HFFc6 (cell line): ENCODE measurements at places on chromosomes 1 and 21.
A peak's percentile ranks its signal among the peaks of the same experiment; 100 is the strongest.

DNA sequence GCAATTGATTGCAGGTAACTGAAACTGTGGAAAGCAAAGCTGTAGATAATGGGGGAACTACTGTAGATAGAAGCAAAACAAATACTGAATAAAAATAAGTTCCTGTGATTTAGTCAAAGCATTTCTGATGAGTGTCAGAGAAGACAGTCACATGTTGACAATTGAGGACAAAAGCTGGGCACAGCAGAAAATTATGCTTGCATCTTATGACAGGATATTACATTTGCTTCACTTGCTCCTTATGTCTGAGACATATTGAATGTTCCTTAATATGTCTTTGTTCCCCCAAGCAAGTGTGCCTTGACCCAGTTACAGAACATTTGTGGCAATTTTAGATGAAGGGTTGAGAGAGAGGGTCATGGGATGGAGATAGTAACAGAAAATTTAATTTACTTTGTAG, 526.0 kb upstream of the B3GALT2 start:
- DNase-seq: no peak

GRCh38 chr1:36675931-36676562, 193.3 kb upstream of the CSF3R start:
- no peak for DNase-seq

- no peak for DNase-seq
Measured at GRCh38 chr1:36885540-36886357, 148.6 kb downstream of the GRIK3 start.

- DNase-seq: no peak
Measured at GRCh38 chr1:32891241-32891570, 4.9 kb downstream of the HPCA start.

GRCh38 chr1:50968821-50969610, 1.0 kb upstream of the CDKN2C start:
- no peak for DNase-seq

GRCh38 chr21:25983745-25984144, 186.8 kb downstream of the APP start:
- no peak for DNase-seq

DNA sequence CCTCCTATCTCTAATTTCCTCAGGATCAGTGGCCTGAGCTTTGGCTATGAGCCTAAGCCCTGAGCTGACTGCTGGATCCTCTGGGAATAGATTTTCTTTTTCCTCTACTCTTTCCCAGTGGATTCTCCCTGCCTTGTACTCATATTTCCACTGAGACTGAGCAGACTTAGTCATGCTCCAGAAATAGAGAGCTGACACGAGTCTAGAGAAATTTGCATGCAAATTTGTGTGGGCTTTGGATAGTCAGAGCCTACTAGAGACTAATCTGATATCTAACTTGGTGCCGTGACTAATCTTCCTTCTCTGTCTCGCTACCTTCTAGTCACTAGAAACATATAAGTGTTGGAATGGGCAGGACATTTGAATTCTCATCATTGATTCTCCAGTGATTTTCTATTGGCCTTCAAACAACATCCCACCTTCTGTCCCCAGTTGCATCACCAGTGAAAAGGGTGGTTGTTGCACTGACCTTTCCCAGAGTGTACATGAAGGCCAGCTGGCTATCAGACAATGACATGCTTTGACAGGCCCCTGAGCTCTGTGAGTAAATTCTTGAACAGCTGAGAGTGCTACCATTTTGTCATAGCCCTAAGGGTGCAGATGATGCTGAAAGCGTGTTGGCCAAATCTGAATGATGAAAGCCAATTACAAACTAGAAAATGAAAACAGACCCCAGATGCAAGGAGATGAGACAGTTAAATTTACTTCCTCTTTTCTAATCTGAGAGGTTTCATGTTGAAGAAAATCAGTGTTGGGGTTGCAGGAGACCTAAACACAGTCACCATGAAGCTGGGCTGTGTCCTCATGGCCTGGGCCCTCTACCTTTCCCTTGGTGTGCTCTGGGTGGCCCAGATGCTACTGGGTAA, at the start of gene FCRLA:
FCRLA (plus strand) TSS at position 748 of the 866 bp plus-strand sequence; CDS start at position 784, 36 bp downstream.
- DNase-seq: peak; percentile 98

- DNase-seq: peak; percentile 69
Measured at GRCh38 chr1:93905734-93906133, 3.5 kb downstream of the GCLM start.

DNA sequence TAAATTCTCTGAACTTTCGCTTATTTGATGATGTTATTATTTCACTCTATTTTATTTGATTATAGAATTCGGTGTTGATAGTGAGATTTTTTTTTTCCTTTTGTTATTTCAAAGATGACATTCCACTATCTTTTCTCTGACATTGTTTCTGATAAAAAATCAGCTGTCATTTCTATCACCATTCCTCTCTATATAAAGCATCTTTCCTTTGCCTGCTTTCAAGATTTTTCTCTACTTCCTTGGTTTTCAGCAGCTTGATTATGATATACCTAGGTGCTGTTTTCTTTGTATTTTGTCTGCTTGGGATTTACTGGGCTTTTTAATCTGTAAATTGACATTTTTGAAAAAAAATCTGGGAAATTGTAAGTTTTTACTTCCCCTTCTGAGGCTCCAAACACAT, 344.0 kb downstream of the HLX start:
- DNase-seq: no peak

GRCh38 chr1:211643324-211644212, 31.9 kb downstream of the NEK2 start:
- DNase-seq: no peak

- DNase-seq: no peak
Measured at GRCh38 chr1:207304710-207305488, 16.6 kb upstream of the CD55 start.

DNA sequence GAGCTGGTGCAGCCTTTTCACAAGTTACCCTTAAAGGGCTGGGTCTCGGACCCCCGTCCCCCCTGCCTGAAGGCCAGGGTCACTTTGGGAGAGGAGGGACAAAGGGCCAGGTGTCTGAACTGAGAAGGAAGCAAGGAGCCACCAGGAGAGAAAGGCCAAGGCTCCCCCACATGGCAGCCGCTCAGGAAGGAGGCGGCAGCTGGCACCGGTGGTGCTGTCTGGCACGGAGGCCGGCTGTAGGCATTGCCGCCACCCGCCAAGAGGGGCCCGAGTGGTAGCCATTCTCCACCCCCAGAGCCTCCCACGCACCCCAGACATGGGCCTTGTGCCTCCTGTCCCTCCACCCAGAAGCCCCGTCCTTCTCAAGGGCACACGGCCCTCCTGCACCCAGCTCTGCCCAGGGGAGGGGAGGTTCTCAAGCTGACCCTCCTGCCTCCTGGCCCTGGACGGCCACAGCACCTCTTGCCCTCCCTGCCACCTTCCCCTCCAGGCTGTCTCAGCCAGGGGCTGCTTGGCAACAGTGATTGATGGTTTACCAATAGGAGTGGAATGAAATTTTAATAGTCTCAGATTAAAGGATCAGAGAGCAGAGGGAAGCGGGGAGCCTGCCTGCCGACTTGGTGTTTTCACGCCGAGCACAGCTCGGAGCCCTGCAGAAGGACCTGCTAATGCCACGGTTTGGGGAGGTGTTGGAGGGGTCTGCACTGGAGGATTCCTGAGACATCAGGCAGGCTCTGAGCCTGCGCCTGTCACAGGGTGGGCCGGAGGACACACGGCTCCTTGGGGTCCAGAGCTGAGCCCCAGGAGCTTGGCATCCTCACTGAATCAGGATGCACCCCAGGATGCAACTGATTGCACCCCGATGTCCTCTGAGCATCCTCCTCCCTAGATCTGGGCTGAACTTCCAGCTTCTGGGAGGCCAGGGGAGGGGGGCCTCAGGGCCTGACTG, 211.9 kb upstream of the VAMP3 start:
- no peak for DNase-seq

GRCh38 chr1:4657244-4657789, 2.9 kb downstream of the AJAP1 start:
- DNase-seq: no peak

GRCh38 chr1:228166170-228166936, 749 bp downstream of the IBA57 start:
- DNase-seq: peak; percentile 87

GRCh38 chr1:37726751-37727585, 34.7 kb downstream of the CDCA8 start:
- no peak for DNase-seq

GRCh38 chr21:43266534-43266933, 97.7 kb downstream of the CRYAA start:
- DNase-seq: no peak

DNA sequence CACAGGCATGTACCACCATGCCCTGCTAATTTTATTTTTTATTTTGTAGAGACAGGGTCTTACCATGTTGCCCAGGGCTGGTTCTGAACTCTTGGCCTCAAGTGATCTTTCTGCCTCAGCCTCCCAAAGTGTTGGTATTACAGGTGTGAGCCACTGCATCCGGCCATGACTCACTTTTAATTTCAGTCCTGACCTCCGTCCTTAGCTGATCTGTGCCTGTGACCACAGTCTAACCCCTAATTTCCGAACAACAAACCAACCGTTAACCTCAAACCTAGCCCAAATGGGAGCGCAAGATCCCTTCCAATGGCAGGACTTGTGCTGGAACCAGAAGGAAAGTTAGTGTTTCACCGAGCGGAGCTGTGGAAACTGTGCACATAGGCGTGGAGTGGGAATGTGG, 29.3 kb upstream of the MAN1C1 start:
- DNase-seq: no peak

DNA sequence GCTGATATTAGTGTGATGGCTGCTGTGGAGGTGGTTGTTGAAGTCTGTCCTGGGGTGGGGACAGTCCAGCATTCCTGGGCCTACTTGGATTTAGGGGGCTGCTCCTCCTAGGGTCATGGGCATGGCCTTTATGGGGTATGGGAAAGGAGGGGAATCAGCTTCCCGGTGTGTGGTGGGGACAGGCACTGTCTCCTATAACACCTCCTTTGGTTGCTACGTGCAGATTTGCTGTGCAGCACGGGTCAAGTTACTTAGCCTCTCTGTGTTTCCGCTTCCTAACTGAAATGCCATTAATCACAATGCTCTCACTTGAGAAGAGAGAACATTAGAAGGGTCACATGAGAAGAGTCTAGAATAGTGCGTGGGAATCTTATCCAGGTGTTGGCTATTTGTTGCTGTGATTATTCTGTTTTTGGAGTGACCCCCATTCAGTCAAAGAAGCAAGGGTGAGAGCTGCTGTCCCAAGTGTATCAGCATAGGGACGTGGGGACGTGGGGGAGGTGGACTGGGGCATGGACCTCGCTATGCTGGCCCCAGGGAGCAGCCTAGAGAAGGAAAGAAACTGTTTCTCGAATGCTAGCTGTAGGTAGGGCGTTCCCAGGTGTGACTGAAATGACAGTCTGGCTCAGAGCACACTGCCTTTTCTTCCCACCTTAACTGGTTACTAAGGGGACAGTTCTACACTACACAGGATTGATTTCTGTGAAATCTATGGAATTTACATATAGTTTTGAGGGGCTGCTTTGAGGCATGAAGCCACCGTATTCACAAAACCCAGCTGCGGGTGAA, 19.9 kb downstream of the SOX13 start:
- DNase-seq: no peak

DNA sequence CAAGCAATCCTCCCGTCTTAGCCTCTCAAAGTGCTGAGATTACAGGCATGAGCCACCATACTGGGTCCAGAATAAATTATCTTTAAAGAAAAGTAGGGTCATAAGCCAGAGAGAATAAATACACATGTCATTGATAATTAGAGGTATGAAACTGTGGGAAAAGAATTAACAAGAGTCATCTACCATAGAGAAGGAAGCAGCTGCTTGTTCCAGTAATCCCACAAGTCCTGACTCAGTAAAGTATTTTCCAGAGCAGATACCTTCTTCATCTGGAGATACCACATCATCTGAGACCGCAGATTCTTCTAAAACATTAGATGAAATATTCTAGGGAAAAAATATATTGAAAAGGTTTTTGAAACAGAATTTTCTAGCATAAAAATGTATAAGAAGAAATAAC, 55.7 kb downstream of the USP1 start:
- no peak for DNase-seq

- DNase-seq: peak; percentile 41
Measured at GRCh38 chr1:2279210-2279639, 51.1 kb downstream of the SKI start.

DNA sequence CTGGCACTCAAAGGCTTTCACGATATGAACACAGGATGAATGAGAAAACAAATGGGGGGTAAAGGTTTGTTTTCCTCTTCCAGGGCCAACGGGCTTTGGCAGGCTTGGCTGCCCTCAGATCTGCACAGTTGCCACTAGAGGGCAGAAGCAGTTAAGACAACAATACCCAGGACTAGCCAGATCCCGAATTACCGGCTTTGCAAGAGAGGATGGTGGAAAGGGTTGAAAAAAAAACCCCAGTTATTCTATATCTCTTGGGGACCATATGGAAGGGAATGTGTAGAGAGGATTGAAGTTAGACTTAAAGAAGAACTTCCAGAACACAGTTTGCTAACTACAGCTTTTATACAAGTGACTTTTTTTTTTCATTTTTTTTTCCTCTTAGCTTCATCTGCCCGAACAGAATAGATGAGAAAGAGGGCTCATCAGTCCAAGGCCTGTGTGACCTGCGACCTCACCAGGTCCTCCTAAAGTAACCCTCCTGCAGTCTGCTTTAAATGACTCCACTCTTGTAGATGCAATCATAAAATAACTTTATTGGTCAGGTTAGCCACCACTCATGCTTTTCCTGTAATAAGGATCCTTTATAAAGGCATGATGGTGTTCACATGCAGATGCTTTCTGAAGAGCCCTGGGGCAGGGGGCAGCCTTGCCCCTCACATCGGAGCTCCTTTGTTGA, 10.7 kb downstream of the FMOD start:
- peak; percentile 78 for DNase-seq

DNA sequence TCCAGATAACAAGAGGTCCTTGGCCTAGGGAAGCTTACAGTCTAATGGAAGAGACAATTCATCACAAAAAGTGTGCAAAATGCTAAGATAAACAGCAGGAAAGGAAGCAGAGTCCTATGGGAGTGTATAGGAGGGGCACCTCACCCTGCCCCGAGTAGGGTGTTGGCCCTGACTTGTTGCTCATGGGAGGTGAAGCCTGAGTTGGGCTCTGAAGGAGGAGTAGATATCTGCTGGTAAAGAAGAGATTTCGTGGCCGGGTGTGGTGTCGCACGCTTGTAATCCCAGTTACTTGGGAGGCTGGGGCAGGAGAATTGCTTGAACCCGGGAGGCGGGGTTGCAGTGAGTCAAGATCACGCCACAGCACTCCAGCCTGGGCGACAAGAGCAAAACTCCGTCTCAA, 18.6 kb upstream of the GPR37L1 start:
- no peak for DNase-seq

DNA sequence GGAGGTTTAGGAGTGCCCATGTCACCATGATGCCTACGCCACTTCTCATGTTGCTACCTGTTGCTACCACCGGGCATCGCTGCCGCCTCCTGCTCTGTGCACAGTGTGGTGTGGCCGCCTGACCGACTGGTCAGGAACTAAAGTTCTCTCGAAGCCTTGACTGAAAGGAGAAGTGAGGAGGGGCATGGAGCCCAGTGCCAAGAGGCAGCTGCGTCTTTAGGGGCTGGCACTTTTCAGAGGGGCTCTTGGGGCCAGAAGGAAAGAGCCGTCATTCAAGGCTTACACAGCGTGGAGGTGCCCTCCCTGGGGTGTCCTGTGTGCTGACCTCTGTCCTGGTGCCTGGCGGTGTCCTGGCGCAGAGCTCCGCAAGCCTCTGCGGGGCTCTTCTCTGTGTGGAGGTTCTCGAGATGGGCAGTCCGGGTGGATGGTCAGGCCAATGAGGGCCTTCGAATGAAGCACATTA, 57.2 kb downstream of the ADARB1 start:
- no peak for DNase-seq
